ENCODE measurements at places on chromosomes 2 and 18.

- DNase-seq, result no peak
These were observed 32.4 kb downstream of the ORC2 start for GRCh38 chr2:200930947-200931626.

GRCh38 chr2:105576050-105576439 is 168.7 kb upstream of the NCK2 start:
- no peak for DNase-seq

DNA sequence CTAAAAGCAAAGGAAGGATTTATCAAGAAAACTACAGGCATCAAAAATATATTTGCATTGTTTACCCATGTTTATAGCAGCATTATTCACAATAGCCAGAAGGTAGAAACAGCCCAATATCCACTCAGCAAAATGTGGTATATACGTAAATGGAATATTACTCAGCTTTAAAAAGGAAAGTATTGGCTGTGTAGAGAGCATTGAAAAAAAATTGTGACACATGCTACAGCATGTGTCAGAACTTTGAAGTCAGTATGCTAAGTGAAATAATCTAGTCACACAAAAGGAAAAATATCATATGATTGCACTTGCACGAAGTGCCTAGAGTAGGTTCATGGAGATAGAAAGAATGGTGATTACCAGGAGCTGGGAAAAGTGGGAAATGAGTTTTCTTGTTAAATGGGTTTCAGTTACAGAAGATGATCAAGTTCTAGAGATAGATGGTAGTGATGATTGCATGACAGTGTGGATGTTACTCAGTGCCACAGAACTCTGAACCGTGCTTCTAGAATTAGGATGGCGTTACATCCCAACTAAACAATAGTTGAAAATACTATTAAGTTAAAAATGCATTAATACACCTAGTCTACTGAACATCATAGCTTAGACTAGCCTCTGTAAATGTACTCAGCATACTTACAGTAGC is 20.1 kb downstream of the ANKRD12 start:
- no peak for DNase-seq

- no peak for DNase-seq
These were observed 93.5 kb upstream of the MGAT4A start for GRCh38 chr2:98824256-98825019.

- DNase-seq, result peak; percentile 87
These were observed 122.7 kb downstream of the COL6A3 start for GRCh38 chr2:237291138-237291792.

DNA sequence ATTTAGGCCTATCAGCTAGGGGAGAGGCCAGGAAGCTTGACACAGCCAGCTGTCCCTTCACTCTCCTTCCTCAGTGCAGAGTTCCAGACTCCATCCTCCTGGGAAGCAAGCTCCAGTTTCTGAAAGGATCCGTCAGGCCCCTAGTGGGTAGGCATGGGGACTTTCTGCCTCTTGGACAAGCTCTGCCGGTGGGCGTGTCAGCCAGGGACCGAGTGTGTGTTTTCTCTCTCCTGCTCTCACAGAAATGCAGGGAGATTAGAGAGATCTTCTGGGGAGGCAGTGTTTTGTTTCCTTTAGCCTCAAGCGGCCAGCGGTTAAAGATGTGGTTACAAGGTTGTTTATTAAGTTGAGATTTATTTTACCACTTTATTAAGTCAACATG is 29.9 kb upstream of the OTOS start:
- DNase-seq, result no peak

DNA sequence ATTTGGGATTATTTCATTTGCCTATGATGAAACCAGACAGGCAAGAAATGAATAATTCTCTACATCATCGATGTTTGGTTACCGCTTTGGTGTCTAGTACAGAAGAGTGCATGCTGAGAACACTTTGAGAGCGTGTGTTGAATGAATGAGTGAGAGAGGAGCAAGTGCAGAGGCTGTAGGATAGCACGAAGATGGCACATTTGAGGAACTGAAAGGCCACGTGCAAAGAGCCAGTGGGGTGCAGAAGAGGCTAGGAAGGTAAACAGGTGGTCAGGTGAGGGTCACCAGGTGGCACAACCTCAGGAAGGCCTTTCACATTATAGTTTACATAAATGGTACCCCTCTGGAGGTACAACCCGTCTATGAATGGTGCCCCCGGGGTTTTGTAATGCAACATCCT is 80.1 kb upstream of the SPHKAP start:
- no peak for DNase-seq

- DNase-seq, result no peak
These were observed 52.5 kb downstream of the FECH start for GRCh38 chr18:57533868-57534510.

DNA sequence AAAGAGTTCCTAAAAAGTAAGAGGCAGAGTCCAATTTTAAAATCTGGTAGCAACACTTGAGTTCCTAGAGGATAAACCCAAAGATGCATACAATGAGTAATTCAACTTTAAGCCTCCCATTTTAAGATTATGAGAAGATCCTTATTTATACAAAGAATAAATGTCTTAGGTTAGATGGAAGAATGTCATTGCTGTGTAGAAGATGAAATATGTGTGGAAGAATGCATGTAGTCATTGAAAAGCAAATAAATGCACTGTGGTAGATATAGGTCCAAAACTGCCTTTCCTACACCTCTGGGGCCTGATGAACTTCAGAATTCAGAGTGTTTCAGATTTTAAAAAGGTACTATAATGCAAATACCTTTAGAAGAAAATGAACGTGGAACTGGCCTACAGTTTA is 58.7 kb upstream of the LRP1B start:
- DNase-seq, result no peak

GRCh38 chr18:27887287-27887686 is 289.6 kb downstream of the CDH2 start:
- DNase-seq, result no peak

DNA sequence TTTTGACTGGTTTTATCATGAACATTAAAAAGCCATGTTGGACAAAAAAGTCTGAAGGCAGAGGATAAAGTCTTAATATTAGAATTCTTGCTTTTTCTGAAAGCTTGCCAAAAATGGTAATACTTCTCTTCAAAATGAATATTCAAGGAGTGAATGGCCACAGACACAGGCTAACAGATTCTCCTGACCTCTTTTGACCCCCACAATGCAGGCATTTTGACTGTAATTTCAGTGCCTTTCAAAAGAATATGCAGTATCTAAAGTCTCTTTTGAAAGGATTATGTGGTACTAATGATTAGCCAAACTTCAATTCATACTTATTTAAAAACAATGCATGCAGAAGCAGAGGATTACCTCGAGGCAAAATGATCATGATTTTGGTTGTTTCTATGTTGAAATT is 557.8 kb upstream of the GCFC2 start:
- no peak for DNase-seq

DNA sequence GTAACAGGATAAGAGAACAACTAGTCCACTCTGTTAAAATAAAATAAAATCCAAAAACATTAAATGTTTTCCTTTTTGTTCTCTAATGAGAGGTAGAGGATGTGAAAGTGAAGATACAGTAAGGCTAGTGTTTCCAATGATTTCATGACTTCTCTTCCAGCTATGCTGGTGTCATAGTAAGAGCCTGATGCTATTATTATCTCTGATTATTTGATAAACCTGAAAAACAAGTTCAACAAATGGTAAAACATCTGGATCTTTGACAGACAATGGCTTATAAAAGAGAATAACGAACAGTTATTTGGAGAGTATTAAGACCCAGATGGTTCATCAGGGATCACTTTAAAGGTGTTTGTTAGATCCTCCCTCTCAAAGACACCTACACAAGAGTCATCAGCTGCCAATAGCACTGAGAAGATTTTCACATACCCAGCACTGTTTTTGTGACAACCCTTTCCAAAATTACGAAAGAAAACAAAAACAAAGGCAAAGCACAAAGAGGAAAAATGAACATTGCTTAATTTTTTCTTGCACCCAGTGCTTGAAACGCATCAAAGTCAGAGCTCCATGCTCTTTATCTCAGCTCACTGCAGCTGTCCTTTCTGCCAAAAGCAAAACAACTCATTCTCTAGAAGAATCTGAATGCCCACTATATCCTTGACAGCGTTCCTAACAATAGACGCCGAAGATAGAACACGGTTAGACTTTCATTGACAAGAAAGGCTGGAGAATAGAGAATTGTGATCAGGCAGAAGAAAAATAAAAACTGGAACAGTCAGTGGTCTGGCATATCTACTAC is 168.6 kb downstream of the SLC8A1 start:
- no peak for DNase-seq

DNA sequence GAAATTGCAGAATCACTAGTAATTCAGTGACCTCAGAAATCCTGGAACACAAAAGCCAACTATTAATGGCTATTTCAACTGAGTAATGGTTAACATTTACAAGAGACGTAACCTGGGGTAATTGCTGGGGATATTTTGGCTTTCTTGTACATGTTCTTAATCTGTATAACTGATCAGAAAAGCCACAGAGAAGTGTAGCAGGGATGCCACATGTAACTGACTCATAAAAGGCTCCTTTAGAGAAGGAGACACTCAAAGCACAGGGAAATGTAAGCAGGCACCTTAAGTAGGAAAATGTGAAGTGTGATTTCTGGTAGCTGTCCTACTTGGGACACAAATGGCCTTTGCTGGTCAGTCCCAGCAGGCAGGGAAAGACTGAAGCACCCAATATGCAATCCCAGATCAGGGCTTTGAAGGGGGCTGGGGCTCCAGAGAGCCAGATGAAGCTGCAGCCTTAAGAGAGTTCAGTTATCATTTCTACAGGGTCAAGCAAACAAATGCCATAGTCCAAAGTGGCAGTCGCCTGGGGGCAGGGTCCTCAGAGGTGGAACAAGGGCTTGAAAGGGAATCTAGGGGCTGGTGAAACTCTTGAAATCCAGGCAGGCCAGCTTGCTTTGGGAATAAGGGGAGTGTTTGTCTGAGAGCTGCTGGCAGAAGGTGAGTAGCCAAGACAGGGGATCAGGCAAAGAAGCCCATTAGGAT is 7.2 kb upstream of the SPOPL start:
- DNase-seq, result no peak

DNA sequence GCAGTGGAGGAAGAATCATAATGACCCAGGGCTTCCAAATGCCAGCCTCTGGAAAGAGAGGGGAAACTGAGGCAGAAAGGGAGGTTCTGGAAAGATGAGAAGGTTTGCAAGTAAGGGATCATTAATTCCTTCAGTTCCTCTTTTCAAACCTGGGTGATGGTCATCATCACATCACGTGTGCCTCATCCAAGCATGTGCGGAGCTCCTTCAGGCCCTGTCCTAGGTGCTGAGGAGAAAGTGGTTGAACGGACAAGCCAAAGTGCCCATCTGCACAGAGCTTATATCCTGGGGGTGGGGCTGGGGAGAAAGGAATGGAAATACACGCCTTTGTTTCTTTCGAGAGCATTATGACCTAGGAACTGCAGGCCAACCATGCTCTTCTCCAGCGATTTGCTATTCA is 60.2 kb upstream of the AFF3 start:
- DNase-seq, result no peak

- DNase-seq, result peak; percentile 29
These were observed 82.8 kb downstream of the SLC25A12 start for GRCh38 chr2:171811245-171811628.

GRCh38 chr2:196618661-196619060 is 20.9 kb upstream of the CCDC150 start:
- DNase-seq, result no peak

GRCh38 chr2:212912445-212913103 is 238.8 kb downstream of the IKZF2 start:
- peak; percentile 53 for DNase-seq

DNA sequence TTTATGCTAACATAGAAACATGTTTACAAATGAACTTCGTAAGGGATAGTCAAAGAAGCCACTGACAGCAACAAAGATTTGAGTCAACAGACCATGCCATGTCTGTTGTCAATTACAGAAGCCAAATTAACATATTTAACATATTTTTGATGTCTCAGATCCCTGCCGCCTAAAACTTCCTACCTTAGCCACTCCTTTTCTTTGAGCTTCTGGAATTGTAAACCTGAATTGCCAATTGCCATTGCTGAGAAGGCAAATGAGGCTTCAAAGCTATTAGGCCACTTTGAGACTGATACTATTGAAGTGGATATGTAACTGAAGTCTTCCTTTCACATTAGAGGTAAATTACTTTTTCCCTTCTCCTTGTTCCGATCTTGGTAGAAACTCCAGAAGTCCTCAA is 66.0 kb upstream of the DSEL start:
- no peak for DNase-seq

- peak; percentile 48 for DNase-seq
These were observed 4.2 kb upstream of the GRB14 start for GRCh38 chr2:164625378-164625971.

DNA sequence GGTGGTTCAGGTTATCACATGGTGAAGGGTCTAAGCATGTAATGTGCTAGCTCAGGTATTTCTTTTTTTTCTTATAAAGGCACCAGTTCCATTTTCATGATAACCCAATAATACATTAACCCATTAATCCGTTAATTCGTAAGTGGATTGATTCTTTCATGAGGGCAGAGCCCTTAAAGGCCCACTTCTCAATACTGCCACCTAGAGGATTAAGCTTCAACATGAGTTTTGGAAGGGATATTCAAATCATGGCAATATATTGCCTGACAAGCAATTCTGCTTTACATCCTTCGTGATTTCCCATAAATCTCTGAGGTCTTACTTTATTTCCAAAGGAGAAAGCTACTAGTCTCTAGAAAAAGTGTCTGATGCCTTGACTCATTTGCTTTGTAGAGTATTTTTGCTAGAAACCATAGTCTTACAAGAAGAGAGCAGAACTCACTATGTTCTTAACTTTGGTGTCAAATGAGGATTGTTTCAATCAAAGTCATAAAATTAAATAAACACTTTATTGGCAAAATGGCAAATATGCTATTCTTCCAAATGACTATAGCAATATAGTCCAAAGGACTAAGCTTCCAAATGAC is 271.3 kb downstream of the KCNS3 start:
- DNase-seq, result peak; percentile 58

DNA sequence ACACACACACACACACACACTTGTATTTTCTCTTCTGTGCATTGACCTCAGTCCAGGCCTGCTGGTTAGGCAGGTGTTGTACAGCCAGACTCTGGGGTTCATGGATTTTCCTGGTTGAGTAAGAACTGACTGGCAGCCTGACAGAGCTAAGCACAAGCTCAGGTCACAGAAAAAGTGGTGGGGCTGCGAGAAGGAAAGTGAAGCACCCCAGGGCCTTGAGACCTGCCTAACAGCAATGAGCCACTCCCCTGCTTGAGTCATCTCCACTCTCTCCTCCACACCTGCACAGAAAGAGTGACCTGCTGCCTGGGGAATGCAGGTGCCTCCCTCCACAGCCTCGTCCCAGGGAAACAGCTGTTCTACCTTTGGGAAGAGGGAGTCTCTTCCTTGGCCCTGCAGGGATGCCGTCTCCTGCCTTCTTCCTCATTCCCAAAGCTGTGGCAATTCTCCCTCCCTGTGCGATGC is 91.4 kb upstream of the LGALSL start:
- DNase-seq, result no peak

Measured in GM03348 (cell line).